IMR-90 (cell line): ENCODE measurements at places on chromosomes 4 and X. TPM values are rescaled to one million over a fixed set of nuclear protein-coding genes. Genes with fewer than 3 reads are reported as not detected.

- H3K27ac ChIP-seq: no peak overlapping the region
- DNase-seq: no peak
- no peaks in the 10 kb centered on the region for H3K4me1 ChIP-seq
- no peak overlapping the region for H3K4me3 ChIP-seq
- no peaks in the 10 kb centered on the region for H3K27me3 ChIP-seq
Observed at GRCh38 chr4:78214078-78214477, 157.0 kb downstream of the FRAS1 start.

DNA sequence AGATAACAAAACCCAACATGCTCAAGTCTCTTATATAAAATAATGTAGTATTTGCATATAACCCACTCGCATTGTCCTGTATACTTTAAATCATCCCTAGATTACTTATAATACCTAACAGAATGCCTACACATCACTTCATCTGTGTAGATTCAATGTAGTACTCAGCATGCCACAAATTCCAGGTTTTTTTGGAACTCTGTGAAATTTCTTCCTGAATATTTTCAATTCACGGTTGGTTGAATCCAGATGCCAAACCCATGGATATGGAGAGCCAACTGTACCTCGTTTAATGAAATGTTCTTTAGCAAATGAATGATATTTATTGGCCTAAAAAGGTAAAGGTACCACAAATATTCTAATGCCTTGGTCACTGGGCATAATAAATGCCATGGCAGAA lies 24.8 kb downstream of the CCNI start:
- H3K4me3 ChIP-seq: no peak overlapping the region
- no peaks in the 10 kb centered on the region for H3K27me3 ChIP-seq
- DNase-seq: no peak
- no peak overlapping the region for H3K27ac ChIP-seq

DNA sequence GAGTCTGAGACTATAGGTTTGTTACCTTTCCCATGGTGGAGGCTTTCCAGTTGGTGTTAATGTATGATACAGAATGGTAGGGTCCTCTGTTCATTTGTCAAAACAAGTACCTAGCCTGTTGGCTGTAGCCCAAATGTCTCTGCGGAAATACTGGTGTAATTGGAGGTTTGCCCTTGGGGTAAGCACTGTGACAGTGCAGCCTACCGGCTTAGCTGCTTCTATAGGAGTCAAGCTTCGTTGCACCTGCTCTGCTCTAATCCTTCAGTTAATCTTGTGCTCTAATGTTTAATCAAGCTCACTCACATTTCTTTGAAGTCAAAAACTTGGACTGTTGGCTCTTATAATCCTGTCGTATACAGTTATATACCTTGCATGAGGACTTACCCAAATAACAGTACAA lies 203.4 kb downstream of the CCNG2 start:
- no peak for DNase-seq
- H3K4me3 ChIP-seq: no peak overlapping the region
- no peaks in the 10 kb centered on the region for H3K36me3 ChIP-seq
- H3K27ac ChIP-seq: no peak overlapping the region
- no peaks in the 10 kb centered on the region for H3K4me1 ChIP-seq

The DCAF4L1 gene
- under 0.01 and 0.18 TPM in 2 replicates for total RNA-seq

DNA sequence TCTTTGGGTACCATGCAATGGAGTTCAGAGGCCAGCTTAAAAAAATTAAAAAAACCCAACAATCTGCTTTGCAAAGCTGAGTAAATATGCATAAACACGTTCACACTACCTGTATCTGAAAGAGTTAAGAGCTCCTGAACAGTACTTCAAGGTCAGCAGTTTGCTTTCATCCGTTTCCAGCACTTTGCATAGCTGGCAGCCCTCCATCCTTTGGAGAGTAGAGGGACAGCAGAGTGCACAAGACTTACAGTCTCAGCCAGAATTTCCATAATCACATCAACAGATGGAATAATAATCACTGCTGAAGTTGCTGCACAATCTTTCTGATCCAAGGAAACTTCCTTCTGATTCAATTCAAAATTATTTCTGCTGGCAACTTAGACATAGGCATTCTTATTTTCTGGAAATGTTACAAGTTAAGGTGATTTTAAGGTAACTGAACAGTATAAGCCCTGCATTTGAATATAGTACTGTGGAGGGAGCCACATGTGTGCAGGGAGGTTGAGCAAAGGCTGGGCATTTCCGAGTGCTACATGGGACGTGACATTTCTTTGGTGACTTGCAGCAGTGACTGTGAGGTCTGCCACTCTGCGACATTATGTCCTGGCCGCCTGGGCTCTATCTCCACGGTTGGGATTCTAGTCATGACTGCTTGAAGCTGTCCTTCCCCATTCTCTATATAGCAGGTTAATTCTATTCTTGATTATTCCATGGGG lies 73.5 kb upstream of the EMCN start:
- no peak overlapping the region for H3K27ac ChIP-seq
- no peak for DNase-seq
- no peaks in the 10 kb centered on the region for H3K36me3 ChIP-seq
- no peak overlapping the region for H3K4me3 ChIP-seq
- H3K4me1 ChIP-seq: no peaks in the 10 kb centered on the region

DNA sequence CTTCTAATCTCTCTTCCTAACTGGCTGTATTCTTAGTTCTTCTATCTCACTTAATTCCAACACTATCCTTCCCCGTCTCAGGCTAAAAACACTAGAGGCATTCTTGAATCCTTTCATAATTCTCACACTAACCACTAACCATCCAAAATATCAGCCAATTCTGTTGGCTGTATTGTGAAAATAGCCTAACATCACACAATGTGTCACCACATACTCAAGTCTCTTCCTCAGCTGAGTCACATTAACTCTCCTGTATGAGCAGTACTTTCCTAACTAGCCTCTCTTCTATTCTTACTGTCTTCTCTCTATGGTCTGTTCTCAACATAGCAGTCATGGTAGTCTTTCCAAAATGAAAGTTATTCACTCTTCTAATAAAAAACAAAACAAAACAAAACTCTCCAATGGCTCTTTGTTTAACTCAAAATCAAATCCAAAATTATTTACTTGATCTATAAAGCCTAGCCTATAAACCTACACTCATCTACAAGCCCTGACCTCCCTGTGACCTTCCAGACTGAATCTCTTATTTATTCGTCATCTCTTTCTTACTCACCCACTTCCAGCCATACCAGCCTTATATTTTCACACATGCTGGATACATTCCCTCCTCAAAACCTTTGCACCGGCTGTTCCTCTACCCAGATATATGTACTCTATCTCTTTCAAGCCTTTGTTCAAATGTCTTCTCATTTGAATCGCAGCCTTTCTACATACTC lies 445.9 kb downstream of the TLL1 start:
- no peak overlapping the region for H3K27ac ChIP-seq
- no peak overlapping the region for H3K4me3 ChIP-seq
- H3K27me3 ChIP-seq: no peaks in the 10 kb centered on the region
- no peaks in the 10 kb centered on the region for H3K36me3 ChIP-seq

The CA5B gene
- 4.7 and 5.4 TPM in 2 replicates for total RNA-seq

GRCh38 chrX:68889249-68889648 lies 60.4 kb downstream of the EFNB1 start:
- H3K36me3 ChIP-seq: no peaks in the 10 kb centered on the region
- DNase-seq: no peak
- no peaks in the 10 kb centered on the region for H3K4me1 ChIP-seq
- no peak overlapping the region for H3K27ac ChIP-seq
- H3K27me3 ChIP-seq: peaks cover 60% of the 10 kb centered on the region

DNA sequence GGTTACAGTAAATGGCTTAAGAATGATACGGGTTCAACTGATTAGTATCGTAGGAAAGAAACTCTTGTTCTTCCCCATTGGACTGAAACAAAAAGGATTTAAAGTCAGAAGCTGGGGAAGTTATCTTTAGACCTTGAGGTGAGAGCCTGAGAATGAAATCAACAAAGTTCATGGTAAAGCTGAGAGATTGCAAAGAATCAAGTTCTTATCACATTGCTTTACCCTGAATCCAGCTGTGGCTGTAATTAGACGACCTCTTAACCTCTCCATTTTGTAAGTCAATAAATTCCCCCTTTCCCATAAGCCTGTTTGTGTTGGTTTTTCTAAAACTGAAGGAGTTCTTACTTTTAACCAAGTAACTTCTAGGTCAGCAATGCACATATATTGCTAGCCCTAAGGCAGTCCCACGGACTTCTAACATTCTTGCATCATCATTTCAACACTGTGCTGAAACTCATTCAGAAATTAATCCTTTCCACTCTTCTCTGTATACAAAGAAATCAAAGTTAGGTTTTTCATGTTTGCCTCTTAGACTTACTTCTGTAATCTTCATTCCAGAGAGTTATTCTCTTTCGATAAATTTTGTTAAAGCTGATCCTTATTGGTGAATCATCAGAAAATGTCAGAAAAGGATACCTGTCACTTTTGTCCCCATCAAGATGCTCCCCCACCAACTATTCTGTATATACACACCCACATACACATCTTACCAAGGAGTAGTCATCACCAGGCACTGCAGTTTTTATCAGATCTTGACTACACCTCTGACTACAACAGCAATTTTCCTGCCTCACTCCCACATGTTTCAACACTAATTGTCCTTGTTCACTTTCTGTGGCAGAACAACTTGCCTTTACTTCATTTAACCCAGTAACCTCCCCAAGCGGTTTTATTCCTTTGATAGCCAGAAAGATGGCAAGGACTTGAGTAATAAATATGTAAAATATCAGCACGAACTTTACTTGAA lies 77.9 kb upstream of the STK26 start:
- no peak overlapping the region for H3K27ac ChIP-seq
- no peak for DNase-seq
- H3K36me3 ChIP-seq: no peaks in the 10 kb centered on the region
- no peak overlapping the region for H3K4me3 ChIP-seq
- no peaks in the 10 kb centered on the region; the same call in 1 of the 2 replicates for H3K27me3 ChIP-seq
- no peaks in the 10 kb centered on the region for H3K4me1 ChIP-seq

GRCh38 chr4:78938474-78938867 lies 767 bp downstream of the PAQR3 start:
- H3K27me3 ChIP-seq: peaks cover 6% of the 10 kb centered on the region
- peak overlapping the region; percentile 100 for H3K4me3 ChIP-seq

- peak overlapping the region; percentile 89 for H3K4me3 ChIP-seq
- peak overlapping the region; percentile 90 for H3K27ac ChIP-seq
- H3K27me3 ChIP-seq: no peaks in the 10 kb centered on the region; the same call in 1 of the 2 replicates
- 0 out of 2 replicates have a peak, but pooled peaks cover 2% of the 10 kb centered on the region for H3K4me1 ChIP-seq
- no peaks in the 10 kb centered on the region for H3K36me3 ChIP-seq
Observed at GRCh38 chrX:115232933-115233496, 881 bp downstream of the LRCH2 start.

The KLB gene
- total RNA-seq: not detected in 2 replicates

DNA sequence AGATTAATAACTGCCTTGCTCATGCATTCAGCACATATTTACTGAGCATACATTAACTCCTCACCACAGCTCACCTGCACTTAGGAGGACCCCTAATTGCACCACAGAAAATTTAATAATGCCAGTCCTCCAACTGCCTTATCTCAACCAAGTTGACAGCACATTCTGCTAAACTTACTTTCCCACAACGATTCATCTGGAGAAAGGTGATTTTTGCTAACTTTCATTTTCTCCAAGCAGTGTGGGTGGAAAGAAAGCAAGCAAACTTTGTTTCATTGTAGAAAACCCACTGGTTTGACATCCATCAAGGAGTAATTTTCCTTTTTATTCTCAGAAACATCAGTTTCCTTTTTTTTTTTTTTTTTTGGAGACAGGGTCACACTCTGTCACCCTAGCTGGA lies 49.1 kb downstream of the RASGEF1B start:
- peaks cover 18% of the 10 kb centered on the region for H3K4me1 ChIP-seq
- no peak overlapping the region for H3K27ac ChIP-seq

DNA sequence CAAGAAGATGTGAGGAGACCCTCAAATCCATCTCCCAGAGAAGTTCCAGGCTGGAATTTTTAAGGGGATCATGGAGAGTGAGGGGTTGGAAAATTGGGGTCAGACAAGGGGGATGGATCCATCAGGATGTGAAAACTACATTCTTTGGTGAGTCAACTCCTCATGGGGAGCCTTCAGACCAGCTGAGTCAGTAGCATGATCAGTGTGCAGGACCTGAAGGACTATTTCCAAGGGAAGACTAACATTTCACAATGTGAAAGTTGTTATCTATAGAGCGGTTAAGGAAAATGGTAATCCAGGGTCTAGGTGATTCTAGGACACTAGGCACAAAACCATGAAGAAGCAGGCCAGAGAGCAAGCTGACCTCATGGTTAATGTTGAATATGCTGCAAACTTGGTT lies 38.6 kb upstream of the CEP135 start:
- H3K36me3 ChIP-seq: peaks cover 2% of the 10 kb centered on the region; the same call in 1 of the 2 replicates
- no peak overlapping the region for H3K4me3 ChIP-seq
- H3K27ac ChIP-seq: no peak overlapping the region
- DNase-seq: peak; percentile 68
- H3K4me1 ChIP-seq: peaks cover 4% of the 10 kb centered on the region; the same call in 1 of the 2 replicates
- H3K27me3 ChIP-seq: no peaks in the 10 kb centered on the region

GRCh38 chr4:94459462-94460161 lies 7.9 kb downstream of the PDLIM5 start:
- H3K4me1 ChIP-seq: peaks cover 4% of the 10 kb centered on the region
- H3K36me3 ChIP-seq: peaks cover 4% of the 10 kb centered on the region; the same call in 1 of the 2 replicates
- no peak overlapping the region for H3K27ac ChIP-seq
- H3K4me3 ChIP-seq: no peak overlapping the region
- no peaks in the 10 kb centered on the region for H3K27me3 ChIP-seq

The MFAP3L gene
- 0.28 and 0.36 TPM in 2 replicates for total RNA-seq

DNA sequence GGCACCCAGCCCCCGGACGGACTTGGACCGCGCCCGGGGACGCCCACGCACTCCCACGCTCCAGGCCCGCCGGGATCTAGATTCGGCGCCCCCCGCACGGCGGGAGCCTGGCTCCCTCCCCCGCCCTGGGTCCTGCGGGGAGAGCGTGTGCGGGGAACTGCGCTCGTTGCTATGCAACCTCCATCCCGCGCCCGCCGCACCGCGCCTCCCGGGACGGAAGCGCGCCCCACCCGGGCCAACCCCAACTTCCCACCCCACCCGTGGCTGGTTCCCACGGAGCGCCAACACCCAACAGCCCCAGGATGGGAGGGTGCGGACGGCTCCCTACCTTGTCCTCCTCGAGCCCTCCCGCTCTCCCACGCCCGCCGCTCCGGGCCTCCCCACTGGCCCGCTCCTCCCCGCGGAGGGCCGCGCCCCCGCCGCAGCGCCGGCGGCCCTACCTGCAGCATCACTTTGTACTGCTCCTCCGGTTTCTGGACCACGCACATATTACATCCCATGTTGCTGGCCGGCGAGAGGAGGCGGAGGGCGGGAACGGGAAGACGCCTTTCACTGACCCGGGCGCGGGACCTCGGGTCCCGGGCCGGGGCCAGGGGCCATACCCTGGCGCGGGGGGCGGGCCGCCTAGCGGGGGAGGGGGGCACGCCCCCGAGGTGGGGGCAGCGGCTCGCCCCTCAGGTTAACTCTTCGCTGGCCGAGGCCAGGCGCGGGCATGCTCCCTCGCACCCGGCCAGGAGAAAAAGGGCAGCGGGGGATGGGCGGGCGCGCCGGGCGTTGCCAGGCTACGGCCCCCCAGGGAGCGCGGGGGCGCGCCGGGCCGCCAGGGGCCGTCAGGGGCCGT lies at the start of gene PDZD4:
Gene PDZD4, minus strand, starts transcription at position 746 of the 841 bp plus-strand sequence. Its CDS starts 246 bp downstream, at position 500.
- H3K36me3 ChIP-seq: no peaks in the 10 kb centered on the region
- H3K27me3 ChIP-seq: peaks cover 53% of the 10 kb centered on the region
- H3K4me1 ChIP-seq: no peaks in the 10 kb centered on the region

GRCh38 chrX:97311066-97311778 lies 427.5 kb downstream of the RPA4 start:
- H3K4me3 ChIP-seq: no peak overlapping the region
- H3K27ac ChIP-seq: no peak overlapping the region
- H3K27me3 ChIP-seq: no peaks in the 10 kb centered on the region
- no peaks in the 10 kb centered on the region for H3K4me1 ChIP-seq
- no peak for DNase-seq
